Neural crest cell (in vitro differentiated cells): ENCODE measurements at places on chromosomes 4 and X. TPM values are rescaled to one million over a fixed set of nuclear protein-coding genes. Genes with fewer than 3 reads are reported as not detected.

The DOK7 gene
- total RNA-seq = 0.16 TPM in 1 of 2 replicates, not detected in the other

The NAP1L2 gene
- 7.2 and 7.3 TPM in 2 replicates for total RNA-seq

DNA sequence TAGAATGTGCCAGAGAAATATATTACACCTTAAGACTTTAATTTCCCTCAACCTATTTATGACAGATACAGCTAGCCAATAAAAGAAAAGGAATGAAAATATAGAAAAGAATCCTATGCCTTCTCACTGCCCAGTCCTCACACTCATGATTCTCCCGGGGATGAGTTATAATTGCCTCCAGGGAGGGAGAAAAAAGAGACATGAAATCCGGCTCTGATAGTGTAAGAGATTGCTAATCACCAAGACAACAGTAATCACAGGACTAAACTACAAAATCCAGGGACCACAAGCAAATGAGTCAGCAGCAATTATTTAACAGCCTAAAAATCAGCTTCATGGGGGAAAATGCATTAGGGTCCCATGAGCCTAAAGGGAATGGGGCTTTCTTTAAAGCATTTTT lies 95.9 kb upstream of the DUSP21 start:
- no peak for DNase-seq
- H3K27me3 ChIP-seq = no peaks in the 10 kb centered on the region
- no peaks in the 10 kb centered on the region for H3K4me1 ChIP-seq
- no peaks in the 10 kb centered on the region for H3K36me3 ChIP-seq
- H3K4me3 ChIP-seq = no peak overlapping the region

GRCh38 chr4:1418494-1419285 lies 12.4 kb upstream of the NKX1-1 start:
- H3K4me3 ChIP-seq = no peak overlapping the region
- DNase-seq = no peak
- no peaks in the 10 kb centered on the region for H3K36me3 ChIP-seq
- no peak overlapping the region for H3K27ac ChIP-seq
- no peaks in the 10 kb centered on the region for H3K4me1 ChIP-seq

DNA sequence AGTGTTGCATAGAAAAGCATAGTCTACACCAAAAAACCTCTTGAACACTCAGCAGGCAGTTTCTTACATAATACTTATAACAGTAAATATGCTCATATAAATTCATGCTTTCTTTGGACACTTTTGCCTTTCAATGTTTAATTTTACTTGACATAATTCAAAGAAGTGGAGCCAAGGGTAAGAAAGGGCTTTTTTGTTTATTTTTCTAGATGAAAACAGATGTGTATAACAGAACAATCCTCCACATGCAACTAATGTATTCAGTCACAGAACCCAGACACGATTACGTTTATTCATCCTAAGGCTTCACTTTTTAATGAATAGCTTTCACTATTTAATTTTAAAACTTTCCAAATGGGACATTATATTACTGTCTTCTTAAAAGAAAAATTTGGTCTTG lies 58.0 kb upstream of the PTPN13 start:
- DNase-seq = no peak
- no peak overlapping the region for H3K27ac ChIP-seq
- H3K4me1 ChIP-seq = peaks cover 8% of the 10 kb centered on the region
- peaks cover 7% of the 10 kb centered on the region for H3K36me3 ChIP-seq
- no peaks in the 10 kb centered on the region for H3K27me3 ChIP-seq
